Fibroblast of the aortic adventitia (primary cell): ENCODE measurements at places on chromosomes 1 and 21. TPM values are rescaled to one million over a fixed set of nuclear protein-coding genes. Genes with fewer than 3 reads are reported as not detected.

- DNase-seq: peak; percentile 53
These were observed at the start of gene MAPKAPK2 for GRCh38 chr1:206684478-206685333. MAPKAPK2 (plus strand) TSS chr1:206684905; CDS start chr1:206685230, 325 bp downstream.

DNA sequence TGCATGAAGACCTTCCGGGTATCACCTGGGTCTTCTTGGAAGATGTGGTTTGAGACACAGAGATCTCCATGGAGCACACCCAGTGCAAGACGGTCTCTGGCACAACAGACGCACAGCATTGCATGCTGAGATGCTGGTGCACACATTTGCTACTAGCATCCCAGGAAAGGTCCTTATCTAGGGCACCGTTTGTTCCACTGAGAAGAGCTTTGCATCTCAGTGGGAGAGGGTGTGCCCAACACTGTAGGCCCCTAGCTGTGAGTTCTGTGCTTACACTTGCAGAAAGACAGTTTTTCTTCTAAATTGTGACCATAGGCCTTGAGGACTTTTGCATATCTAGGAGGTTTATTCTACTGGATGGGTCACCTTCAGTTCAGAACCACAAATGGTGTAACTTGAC is 554.1 kb downstream of the MATN1 start:
- DNase-seq: no peak

GRCh38 chr1:161158316-161159010 is 837 bp upstream of the USP21 start:
- DNase-seq: no peak

- peak; percentile 75 for DNase-seq
These were observed 119.0 kb upstream of the ADGRL2 start for GRCh38 chr1:81681601-81682266.

- DNase-seq: peak; percentile 32
These were observed 132.2 kb downstream of the TIAM1 start for GRCh38 chr21:31211836-31212235.

- no peak for DNase-seq
These were observed 2.1 kb downstream of the KHDC4 start for GRCh38 chr1:155932081-155932480.

DNA sequence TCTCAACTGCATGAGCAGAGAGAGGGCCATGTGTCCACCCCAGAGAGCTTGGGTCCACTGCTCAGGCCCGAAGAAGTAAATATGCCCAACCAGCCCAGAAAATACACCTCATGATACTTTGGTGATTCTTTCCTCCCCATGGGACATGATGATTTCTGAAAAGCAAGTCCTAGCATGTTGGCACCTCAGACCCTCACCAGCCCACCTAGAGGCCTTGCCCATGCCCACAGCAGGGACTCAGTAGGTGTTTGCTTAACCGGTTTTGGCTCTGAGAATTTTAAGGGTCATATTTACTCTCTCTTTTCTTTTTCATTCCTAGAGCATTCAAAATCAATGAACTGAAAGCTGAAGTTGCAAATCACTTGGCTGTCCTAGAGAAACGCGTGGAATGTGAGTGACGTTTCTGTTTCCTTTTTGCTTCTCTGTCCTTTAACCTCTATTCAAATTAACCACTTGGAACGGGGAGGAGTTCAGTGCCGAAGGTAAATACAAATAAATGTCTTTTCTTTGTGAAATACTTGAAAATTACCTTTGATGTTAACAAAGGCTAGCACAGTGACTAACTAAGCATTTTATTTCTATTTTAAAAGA is 79.7 kb downstream of the PDE9A start:
- DNase-seq: no peak

DNA sequence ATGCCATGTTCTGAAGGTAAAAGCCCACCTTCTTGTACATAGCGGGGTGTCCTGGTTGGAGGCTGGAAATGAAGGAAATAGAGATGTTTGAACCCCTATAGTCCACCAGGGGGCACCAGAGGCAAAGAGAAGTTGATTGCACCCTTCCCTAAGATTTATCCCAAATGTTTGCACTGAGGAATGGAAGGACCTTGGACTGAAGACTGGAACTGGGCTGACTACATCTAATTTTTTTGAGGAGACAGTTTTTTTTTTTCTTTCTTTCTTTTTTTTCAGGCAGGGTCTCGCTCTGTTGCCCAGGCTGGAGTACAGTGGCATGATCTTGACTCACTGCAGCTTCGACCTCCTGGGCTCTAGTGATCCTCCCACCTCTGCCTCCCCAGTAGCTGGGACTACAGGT is 55.3 kb upstream of the EIF4G3 start:
- peak; percentile 82 for DNase-seq

DNA sequence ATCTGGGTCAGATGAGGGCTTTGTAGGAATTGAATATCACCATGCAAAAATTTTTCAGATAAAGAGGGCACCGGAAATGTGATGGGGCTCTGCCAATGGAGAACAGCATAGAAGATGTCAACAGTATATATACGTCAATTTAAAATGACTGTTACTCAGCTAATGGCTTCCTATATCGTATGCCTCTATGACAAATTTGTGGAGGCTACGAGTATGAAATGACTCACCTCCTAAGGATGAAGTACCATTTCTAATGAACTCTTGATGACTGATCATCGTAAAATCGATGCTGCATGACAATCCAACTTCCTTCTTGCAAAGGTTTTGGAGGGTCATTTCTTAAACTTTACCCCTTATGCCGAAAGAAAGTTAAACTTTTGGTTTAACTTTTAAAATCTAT is 450.3 kb upstream of the ZP4 start:
- DNase-seq: no peak

DNA sequence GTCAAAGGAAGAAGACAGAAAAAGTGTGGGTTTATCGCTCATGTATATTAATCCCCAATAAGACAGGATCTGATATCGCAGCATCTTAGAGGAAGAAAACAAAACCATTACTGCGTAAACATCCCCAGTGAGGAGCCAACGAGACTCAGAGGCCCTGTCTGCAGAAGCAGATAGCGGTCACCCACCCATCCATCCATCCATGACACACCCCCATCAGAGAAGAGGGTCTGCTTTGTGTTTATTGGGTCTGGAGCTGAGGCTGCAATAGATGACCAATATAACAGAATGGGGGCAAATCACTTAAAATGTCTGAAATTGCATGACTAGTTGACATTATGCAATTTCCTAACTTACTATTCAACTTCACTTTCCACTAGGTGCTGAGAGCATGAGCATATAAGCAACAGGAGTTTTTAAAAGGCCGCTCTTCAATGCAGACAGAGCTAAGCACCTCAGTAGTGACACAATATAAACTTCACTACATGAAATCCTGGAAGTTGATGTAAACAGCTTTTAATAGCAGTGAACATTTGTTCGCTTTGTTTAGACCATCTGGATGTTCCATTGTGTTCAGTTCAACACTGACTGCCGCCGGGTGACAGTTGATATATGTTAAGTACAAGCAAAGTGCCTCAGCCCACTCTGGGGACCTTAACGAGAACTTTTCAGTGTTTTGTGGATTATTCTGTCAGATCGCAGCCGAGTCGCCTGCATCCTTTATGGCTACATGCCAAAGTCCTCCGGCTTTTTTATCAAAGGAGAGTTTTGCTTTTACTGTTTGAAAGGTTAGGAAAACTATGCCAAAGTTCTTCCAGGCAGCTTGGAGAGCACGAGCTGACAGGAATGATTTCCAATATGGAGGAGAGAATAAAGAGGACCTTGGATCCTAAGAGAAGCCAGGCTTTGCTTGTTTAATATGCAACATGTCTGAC is 167.5 kb downstream of the ZNF281 start:
- peak; percentile 22 for DNase-seq

DNA sequence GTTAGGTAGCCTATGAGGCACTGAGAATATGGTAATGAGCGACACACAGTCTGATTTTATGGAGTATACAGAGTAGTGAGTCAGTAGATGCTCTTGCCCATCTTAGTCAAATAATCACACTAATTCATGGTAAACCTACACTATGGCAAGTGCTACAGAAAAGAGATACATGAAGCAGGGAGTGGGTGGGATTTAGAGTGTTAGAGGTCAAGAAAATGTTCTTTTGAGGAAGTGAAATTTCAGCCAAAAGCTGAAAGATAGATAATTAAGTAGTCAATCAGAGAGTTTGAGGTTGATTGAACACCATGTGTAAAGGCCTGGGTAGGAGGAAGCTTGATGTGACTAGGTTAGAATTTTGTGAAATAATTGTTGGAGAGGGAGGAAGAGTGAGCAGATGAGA is 14.7 kb downstream of the MDM4 start:
- no peak for DNase-seq

GRCh38 chr1:99781798-99782197 is 15.4 kb upstream of the FRRS1 start:
- no peak for DNase-seq

DNA sequence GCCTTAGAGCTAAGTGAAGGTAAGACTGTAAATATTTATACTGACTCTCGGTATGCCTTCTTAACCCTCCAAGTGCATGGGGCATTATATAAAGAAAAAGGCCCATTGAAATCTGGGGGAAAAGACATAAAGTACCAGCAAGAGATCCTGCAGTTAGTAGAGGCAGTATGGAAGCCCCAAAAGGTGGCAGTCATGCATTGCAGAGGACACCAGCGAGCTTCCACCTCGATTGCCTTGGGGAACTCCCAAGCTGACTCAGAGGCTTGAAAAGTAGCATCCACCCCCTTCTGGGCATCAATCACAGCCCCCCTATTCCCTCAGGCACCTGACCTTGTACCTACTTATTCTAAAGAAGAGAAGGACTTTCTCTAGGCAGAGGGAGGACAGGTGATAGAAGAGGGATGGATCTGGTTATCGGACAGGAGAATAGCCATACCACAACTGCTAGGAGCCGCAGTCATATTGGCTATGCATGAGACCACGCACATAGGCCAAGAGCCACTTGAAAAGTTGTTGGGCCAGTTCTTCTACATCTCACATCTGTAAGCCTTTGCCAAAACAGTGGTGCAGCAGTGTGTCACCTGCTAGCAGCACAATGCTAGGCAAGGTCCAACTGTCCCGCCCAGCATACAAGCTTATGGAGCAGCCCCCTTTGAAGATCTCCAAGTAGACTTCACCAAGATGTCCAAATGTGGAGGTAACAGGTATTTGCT is 19.4 kb downstream of the PLA2G2F start:
- no peak for DNase-seq

The OMA1 gene
- total RNA-seq: 22.9 and 30.7 TPM in 2 replicates

The C1orf87 gene
- total RNA-seq: not detected in 2 replicates

The ROR1 gene
- 18.8 and 31.7 TPM in 2 replicates for total RNA-seq

The KLF17 gene
- total RNA-seq: 0.27 and 1.1 TPM in 2 replicates

The OPTC gene
- not detected in 2 replicates for total RNA-seq

The KCNK2 gene
- total RNA-seq: 33.0 and 64.3 TPM in 2 replicates

The KLHDC8A gene
- total RNA-seq: not detected in 2 replicates

The ATP13A2 gene
- total RNA-seq: 6.8 and 18.4 TPM in 2 replicates
